Naive thymus-derived CD8-positive, alpha-beta T cell (primary cell): ENCODE measurements at places on chromosomes 4 and X. TPM values are rescaled to one million over a fixed set of nuclear protein-coding genes. Genes with fewer than 3 reads are reported as not detected.

The SLC10A4 gene
- not detected for total RNA-seq

The NXF3 gene
- not detected for total RNA-seq

The PAGE4 gene
- not detected for total RNA-seq

The GABRE gene
- not detected for total RNA-seq

- no peaks in the 10 kb centered on the region for H3K27me3 ChIP-seq
- H3K36me3 ChIP-seq, result no peaks in the 10 kb centered on the region
- no peak overlapping the region for H3K27ac ChIP-seq
- H3K4me3 ChIP-seq, result no peak overlapping the region
These were observed 62.6 kb downstream of the COQ2 start for GRCh38 chr4:83221897-83222441.

DNA sequence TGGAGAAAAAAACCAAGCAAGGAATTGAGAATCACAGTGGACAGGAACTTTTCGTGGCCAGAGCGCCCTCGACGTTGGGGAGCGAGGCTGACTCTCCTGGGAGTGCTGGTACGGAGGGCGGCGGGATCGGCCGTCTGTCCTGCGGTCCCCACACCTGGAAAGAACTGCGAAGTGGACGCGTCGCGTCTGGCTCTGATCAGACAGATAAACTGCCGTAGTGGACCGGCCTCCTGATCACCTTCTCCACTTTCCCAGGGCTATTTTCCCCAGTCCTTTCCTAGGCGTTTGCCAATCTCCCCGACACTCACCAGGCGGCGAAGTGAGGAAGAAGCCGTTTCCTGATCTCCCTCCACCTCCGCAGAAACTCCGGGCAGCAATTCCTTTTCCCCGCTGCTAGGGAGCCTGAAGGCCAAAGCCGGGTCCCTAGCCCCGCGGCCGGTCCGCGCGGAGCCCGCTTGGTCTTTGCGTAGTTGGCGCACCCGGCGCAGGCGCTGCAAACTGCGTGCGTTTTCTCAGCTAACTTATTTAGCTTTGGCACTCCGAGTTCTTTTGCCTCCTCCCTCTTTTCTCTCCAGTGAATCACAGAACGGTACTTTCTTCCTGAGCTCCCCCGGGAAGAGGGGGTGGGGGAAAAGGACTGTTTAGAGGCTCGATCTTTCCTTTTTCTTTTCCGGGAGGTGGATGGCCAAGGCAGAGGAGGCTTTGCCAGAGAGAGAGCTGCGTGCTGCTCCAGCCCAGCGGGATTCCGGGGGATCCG, at the start of gene ARSJ:
TSS of gene ARSJ (minus strand) at position 500 of the 757 bp plus-strand sequence. CDS start 813 bp downstream, outside the sequence.
- peaks cover 13% of the 10 kb centered on the region for H3K4me1 ChIP-seq
- peak within 1 kb of the TSS; percentile 86 for H3K4me3 ChIP-seq
- DNase-seq, result no peak
- H3K36me3 ChIP-seq, result peaks cover 5% of the 10 kb centered on the region
- H3K27me3 ChIP-seq, result peaks cover 20% of the 10 kb centered on the region

- no peak for DNase-seq
- H3K27ac ChIP-seq, result no peak overlapping the region
- H3K4me3 ChIP-seq, result no peak overlapping the region
- no peaks in the 10 kb centered on the region for H3K36me3 ChIP-seq
- peaks cover 15% of the 10 kb centered on the region for H3K27me3 ChIP-seq
These were observed 180.1 kb downstream of the DHX15 start for GRCh38 chr4:24404281-24404680.

- DNase-seq, result peak; percentile 25
- H3K4me3 ChIP-seq, result peak overlapping the region; percentile 93
- no peaks in the 10 kb centered on the region for H3K27me3 ChIP-seq
- H3K36me3 ChIP-seq, result no peaks in the 10 kb centered on the region
- H3K4me1 ChIP-seq, result peaks cover 34% of the 10 kb centered on the region
These were observed 18.6 kb downstream of the TRIM2 start for GRCh38 chr4:153222707-153223426.

DNA sequence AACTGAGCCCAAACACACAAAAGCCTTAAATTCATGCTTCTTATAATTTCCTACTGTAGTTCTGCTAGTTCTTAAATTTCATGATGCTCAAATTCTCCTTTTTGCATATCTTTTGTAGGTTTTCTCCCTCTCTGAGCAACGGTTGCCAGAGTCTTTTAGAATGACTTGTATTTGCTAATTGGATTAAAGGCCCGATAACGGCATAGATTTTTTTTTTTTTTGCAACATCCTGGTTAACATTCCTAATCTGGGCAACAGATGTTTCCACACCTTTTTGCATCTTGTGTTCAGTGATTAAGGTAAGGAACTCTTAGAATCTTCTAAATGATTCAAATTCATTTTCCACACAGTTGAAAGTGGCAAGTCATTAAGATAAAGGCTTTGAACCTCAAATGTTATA, 66.3 kb upstream of the ADGRG2 start:
- no peak overlapping the region for H3K27ac ChIP-seq
- no peak overlapping the region for H3K4me3 ChIP-seq
- no peak for DNase-seq
- no peaks in the 10 kb centered on the region for H3K4me1 ChIP-seq
- H3K27me3 ChIP-seq, result no peaks in the 10 kb centered on the region

DNA sequence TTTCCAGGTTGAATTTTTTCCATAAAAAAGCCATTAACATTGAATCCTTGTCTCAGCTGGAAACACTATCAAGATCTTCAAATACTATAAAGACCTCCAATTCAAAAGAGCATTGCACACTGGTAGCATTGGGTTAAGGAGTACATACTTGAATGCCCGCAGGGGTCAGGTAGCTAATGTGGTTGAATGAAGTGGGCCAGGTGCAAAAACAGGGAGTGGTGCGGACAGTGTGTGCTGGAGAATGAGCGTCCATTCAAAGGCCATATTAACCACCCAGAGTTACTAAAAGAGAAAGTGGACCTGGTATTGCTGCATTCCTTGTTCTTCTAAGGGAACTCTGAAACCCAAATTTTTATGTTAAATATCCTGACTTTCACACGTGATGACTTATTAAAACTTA, 91.6 kb downstream of the NYX start:
- H3K36me3 ChIP-seq, result peaks cover 46% of the 10 kb centered on the region
- H3K4me1 ChIP-seq, result no peaks in the 10 kb centered on the region
- no peaks in the 10 kb centered on the region for H3K27me3 ChIP-seq
- no peak overlapping the region for H3K27ac ChIP-seq

- peaks cover 5% of the 10 kb centered on the region for H3K36me3 ChIP-seq
- no peak overlapping the region for H3K27ac ChIP-seq
- H3K27me3 ChIP-seq, result peaks cover 10% of the 10 kb centered on the region
- peaks cover 11% of the 10 kb centered on the region for H3K4me1 ChIP-seq
- no peak overlapping the region for H3K4me3 ChIP-seq
These were observed 3.5 kb downstream of the FAT1 start for GRCh38 chr4:186719925-186720694.

GRCh38 chrX:21996872-21997455, 35.2 kb upstream of the PHEX start:
- H3K4me3 ChIP-seq, result no peak overlapping the region
- no peaks in the 10 kb centered on the region for H3K27me3 ChIP-seq
- DNase-seq, result no peak

DNA sequence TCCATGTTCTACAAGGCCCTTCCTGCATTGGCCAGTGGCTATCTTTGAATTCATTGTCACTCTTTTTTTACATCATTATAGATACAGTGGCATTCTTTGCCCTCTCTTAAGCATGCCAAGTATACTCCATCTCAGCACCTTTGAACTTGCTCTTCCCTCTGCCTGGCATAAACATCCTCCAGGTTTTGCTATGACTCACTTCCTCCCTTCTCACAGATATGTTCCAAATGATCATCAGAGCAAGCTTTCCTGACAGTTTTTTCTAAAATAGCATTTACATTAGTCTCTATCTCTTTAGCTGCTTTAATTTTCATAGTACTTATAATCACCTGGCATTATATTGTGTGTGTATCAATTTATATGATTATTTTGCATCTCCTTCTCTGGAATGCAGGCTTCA, 553.3 kb upstream of the MAGEB2 start:
- no peak overlapping the region for H3K4me3 ChIP-seq
- H3K36me3 ChIP-seq, result no peaks in the 10 kb centered on the region
- no peaks in the 10 kb centered on the region for H3K27me3 ChIP-seq

DNA sequence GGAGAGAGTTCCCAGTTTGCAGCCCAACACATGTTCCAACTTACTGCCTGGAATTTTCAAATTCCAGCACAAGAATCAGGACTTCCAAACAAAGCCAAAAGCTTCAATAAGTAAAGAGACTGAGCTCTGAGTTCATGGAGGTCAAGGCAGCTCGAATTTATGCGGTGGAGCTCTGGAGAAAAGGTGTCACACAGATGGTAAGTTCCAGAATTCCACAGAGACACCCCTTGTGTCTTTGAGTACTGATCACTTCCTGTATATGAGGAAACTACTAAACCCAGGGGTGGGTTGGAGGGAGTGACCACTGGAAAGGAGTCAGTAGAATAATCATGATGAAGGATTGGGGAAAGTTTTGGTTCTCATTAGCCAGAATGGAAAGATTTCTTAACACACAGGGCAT, 118.5 kb upstream of the GUCY1A1 start:
- H3K36me3 ChIP-seq, result peaks cover 10% of the 10 kb centered on the region
- H3K27ac ChIP-seq, result no peak overlapping the region
- H3K4me1 ChIP-seq, result no peaks in the 10 kb centered on the region
- no peak for DNase-seq

DNA sequence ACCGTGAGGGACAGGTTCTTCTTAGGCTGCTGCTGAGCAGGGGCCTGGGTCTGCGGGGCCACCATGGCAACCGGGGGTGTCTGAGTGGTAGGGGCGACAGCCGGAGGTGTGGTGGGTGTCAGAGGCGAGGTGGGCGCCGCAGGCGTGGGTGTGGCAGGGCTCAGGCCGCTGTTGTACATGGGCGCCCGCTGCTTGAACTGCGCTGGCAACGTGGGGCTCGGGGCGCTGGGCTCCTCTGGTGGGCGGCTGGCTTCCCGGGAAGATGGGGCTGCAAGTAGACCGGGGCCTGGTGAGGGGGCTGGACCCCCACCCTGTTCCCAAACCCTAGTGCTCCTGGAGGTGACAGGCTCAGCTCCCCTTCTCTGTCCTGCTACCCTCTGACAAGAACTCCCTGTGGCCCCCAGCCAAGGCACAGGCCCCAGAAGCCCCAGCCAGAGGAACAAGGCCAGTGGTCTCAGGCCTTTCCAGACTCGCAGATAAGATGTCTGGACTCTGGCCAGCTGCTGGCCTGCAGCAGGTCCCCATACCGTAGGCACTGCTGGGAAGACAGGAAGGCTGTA, 24.8 kb downstream of the NELFA start:
- H3K36me3 ChIP-seq, result peaks cover 81% of the 10 kb centered on the region
- no peak overlapping the region for H3K27ac ChIP-seq
- DNase-seq, result no peak
- H3K4me3 ChIP-seq, result no peak overlapping the region
- peaks cover 3% of the 10 kb centered on the region for H3K4me1 ChIP-seq
- no peaks in the 10 kb centered on the region for H3K27me3 ChIP-seq

DNA sequence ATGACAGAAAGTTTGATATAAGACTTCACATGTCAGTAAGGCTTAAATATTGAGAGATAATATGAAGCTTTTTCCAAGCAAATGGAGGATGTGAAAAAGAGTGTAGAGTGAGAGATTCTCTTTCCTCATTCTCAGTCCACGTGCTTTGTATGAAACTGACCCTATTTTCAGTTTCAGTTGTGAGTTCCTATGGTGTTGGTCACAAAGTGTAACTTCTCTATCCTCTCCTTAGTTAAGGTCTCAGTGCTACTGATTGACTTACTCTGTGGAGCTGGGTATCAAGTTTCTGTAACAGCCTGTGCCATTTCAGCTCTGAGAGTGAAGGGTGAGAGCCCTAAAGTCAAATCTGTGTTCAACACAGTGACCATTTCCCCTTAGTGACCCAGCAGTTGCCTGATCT, 277.2 kb downstream of the EPHA5 start:
- H3K27me3 ChIP-seq, result no peaks in the 10 kb centered on the region
- H3K36me3 ChIP-seq, result no peaks in the 10 kb centered on the region
- DNase-seq, result no peak
- H3K27ac ChIP-seq, result no peak overlapping the region
- H3K4me1 ChIP-seq, result no peaks in the 10 kb centered on the region

GRCh38 chr4:155640751-155641150, 25.9 kb upstream of the GUCY1A1 start:
- peaks cover 2% of the 10 kb centered on the region for H3K27me3 ChIP-seq
- H3K36me3 ChIP-seq, result no peaks in the 10 kb centered on the region
- DNase-seq, result no peak
- H3K27ac ChIP-seq, result peak overlapping the region; percentile 27

DNA sequence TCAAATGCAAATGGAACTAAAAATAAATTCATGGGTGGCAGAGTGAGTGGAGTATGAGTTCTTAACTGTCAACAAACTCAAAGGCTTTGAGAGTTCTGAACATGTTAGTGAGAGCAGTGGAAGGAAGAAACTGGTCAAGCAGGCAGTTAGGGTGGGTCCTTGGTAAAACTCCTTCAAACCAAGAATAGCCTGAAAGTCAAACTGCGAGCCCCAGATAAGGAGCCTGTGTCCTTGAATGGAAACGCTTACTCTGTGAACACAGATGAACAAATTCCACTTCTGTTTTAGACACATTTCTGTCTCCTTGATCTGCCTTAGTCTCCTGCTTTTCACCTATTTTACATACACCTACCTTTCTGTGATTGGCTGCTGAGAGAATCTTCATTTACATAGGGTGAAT, 129.4 kb upstream of the PCDH18 start:
- H3K4me1 ChIP-seq, result no peaks in the 10 kb centered on the region
- no peaks in the 10 kb centered on the region for H3K36me3 ChIP-seq
- no peak overlapping the region for H3K4me3 ChIP-seq
- no peak for DNase-seq

- H3K4me3 ChIP-seq, result no peak overlapping the region
- no peaks in the 10 kb centered on the region for H3K27me3 ChIP-seq
- no peak for DNase-seq
- no peak overlapping the region for H3K27ac ChIP-seq
These were observed 6.9 kb upstream of the HDAC6 start for GRCh38 chrX:48794911-48795515.
